ENCODE measurements at places on chromosomes 3 and 15.

DNA sequence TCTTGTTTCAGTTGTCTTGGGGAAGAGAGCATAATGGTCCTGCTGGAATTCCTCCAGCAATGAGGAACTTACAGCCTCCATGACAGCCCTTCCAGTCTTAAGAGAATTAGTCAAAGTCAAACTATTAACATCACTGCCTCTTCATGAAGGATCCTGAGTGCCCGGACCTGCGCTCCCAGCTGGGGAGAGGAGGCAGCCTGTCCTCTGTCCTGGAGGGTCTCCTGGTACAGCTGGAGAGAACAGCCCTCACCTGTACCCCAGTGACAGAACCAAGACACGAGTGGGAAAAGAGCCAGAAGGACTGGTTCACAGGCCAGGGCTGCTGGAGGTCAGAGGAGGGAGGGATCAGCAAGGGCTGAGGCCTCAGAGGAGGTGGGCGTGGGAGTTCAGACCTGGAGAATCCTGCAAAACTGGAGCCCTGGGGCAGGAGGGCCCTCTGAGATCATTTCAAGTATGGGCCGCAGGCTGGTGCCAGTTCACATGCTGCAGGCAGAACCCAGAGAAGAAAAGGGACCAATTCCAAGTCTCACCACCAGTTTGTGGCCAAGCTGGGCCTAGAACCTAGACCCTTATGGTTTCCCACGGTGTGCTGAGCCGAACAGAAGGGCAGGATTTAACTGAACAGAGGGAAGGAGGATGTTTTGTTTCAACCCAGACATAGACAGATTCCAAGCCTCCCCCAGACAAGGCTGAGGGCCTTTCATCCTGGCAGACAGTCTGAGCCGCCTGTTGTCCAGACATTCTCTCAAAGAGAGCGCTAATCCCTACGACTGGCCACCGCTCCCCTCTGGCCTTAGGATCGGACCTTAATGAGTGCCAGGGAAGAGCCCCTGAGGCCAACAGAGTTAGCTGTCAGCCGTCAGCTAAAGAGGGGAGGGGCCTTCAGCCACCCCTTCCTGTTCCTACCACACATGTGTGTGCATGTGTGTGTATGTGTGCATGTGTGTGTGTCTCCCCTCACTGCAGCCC lies 18.2 kb downstream of the LOXL1 start:
- no peak for DNase-seq

DNA sequence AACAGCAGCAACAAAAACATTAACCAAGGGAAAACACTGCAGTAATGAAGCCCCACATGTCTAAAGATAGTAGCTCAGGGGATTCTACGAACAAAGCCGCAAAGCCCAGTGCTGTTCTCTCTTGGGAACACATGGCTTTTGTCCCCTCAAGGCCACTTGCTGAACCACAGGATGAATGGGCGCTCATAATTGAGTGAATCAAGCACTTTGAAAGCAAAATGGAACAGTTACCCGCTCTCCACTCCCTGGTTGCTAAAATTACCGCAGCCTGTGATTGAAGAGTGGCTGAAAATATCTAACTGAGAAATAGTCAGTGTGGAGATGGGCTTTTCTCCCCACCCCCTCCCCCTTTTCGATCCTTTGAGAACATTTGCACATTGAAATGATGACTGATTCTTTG lies 39.6 kb downstream of the RASGRF1 start:
- no peak for DNase-seq

DNA sequence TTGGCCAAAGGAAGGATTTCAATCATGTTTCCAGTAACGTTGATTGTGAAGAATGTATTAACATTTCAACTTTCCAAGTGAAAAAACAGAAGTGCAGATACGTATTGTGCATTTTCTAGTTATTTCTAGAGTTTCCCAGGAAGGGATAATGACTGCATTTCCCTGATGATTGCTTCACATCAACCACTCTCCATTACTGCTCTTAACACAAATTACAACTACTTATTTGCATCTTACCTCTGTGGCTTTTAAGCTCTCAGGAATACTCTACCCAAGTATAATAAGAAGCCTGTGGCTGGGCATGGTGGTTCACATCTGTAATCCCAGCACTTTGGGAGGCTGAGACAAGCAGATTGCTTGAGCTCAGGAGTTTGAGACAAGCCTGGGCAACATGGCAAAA lies 582.5 kb downstream of the ZNF385D start:
- no peak for DNase-seq

DNA sequence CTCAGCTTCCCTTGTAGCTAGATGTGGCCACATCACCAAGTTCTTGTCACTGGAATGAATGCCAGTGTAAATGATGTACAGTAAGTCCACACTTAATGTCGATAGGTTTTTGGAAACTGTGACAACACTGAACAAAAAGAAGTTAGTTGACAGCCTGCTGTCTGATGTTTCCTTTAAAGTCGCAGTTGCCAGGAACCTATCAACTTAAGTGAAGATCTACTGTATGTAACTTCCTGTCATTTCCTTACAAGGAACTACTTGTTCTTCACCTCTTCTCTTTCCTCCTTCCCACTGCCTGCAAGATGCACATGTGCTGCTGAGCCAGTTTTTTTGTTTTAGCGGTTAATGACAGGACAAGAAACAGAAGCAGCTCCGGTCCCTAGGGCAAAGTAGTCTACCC lies 44.6 kb downstream of the HDGFL3 start:
- no peak for DNase-seq

DNA sequence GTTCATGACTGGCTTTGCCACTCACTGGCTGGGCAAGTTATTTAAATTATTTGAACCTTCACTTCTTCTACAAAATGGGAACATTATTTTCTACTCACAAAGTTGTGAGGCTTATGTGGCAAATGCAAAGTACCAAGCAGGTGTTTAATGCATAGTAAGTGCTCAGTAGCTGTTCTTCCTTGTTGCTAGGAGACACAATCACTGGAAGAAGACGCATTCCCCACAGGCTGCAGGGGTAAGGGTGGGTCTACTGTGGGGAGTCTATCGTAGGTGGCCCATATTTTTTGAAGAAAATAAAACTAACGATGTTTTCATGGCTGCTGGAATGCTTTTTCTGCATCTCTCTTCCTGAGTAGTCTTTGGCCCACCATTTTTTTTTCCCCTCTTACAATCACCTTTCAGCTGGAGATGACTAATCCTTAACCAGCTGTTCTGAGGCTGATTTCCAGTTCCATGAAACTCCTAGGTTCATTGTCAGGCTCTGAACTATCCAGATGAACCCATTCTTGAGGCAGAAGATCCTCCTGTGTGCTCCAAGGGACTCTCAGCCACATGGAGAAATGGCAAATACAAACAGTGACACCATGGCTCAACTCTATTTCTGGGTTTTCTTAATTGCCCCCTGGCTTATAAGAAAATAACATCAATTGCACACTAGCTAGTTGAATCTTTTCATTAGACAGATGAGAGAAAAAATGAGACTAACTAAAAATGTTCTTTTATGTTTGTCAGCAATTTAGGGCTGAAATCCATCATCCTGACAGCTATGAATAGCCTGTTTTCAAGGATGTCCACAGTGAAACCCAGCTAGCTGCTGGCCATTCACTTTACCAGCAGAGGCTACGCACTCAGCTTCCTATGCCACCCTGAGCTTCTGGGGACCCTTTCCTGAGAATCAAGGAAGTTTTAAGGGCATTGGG lies 108.3 kb upstream of the ETV5 start:
- no peak for DNase-seq

- DNase-seq: no peak
Measured at GRCh38 chr15:80536716-80537115, 132.5 kb downstream of the ARNT2 start.

- no peak for DNase-seq
Measured at GRCh38 chr3:13115991-13116390, 42.8 kb upstream of the IQSEC1 start.

DNA sequence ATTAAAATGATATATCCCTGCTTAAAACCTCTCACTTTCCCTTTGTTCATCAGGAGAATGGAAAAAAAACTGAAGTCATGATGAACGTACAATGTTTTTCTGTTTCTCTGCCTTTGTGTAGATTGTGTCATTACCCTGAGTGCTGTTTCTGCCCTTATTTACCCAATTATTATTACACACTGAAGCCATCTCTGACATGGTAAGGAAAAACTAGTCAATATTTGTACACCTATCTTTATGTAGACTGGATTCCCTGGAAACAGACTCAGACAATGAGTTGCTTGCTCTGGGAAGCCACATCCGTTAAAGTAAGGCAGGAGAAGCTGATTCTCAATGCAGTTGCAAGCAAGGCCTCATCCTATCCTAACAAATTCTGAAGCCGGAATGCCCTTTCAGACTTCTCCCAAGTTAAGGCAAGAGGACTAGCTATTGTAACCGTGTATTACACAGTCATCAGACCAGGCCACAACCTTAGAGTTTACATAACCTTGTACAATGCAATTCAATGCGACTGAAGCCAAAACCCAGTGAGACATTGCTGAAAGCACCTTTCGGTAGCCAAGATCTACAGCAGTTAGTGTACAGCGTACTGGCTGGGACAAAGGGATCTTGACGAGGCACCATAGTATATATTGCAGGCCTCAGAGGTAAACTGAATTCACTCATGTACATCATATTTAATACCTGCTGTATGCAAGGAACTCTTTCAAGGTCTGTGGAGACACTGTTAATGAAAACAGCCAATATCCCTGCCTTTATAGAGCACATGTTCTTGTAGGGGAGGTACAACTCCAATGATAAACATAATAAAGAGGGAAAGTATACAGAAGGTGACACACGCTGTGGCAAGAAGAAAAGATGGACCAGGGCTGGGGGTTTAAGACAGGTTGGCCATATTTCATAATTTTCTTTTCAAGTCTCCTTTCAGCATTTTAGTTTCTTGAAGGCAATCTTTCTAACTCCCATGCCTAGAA lies 1040.8 kb upstream of the SEMA6D start:
- no peak for DNase-seq

DNA sequence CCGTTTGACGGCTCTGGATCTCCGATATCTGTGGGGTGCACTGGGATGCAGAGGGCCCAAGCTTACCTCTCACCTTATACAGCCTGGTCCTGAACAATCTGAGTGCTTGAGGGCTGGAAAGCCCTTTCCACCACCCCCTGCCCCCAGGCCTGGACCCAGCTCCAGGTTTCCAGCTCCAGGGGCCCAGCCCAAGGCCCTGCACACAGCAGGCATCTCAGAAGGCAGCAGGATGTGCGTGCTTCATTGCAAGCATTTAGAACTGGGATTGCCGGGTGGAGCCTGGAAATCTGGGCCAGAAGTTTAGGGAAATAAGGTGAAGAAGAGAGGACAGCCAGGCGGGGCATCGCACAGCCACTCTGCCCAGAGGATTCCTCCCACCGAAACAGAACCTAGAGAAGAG lies 25.6 kb downstream of the CCDC33 start:
- DNase-seq: no peak

DNA sequence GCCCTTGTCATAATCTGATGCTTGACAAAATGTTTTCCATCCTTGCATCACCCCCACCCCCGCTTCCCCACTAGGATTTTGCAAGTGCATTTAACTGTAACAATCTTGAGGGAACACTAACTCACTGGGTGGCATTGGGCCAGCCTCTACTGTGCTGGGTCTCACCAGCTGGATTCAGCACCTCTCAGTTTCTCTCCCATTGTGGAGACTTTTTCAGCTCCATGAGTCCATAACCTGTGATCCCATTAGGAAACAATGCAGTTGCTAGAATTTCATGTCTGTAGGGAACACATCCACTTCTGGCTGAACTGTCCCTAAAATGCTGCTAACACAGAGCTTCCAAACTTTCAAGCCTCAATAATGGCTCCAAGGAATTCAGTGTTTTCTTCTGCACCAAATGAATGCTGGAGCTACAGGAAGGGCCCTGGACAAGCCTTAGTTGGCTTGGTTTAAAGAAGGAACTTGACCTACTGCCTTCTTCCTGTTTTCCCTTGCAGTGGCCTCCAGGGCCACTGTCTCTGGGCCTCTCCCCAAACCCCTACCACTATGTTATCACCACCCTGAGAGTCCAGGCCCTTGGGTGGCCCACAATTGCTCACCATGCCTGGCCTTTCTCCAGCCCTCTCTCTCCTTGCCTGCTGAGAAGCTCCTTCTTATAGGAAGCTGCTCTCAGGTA lies 15.6 kb downstream of the CYP19A1 start:
- no peak for DNase-seq

DNA sequence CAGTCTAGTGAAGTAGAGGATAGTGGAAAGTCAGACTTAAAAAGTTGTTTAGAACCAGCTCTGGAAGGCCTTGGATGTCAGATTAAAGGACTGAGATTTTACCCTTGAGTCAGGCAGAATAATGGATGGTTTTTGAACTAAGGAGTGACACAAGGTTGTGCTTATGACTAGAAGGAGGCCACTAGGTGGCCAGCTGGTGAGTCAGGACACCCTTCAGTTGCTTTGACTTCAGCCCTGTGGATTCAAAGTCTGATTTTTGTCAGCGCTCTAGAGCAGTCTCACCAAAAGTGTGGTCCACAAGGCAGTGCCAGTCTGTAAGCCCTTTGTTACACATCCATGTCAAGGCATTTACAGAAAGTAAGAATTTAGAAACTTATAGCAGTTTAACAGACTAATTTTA lies 3.8 kb upstream of the GABPB1 start:
- peak; percentile 45 for DNase-seq

GRCh38 chr3:194163697-194164096 lies 27.7 kb downstream of the HES1 start:
- no peak for DNase-seq

- DNase-seq: no peak
Measured at GRCh38 chr3:23389089-23389488, 186.0 kb downstream of the UBE2E2 start.

- DNase-seq: no peak
Measured at GRCh38 chr3:48125013-48125705, 63.1 kb downstream of the CDC25A start.

GRCh38 chr3:167346171-167346570 lies 33.9 kb downstream of the ZBBX start:
- no peak for DNase-seq

- DNase-seq: no peak
Measured at GRCh38 chr3:126518779-126519177, 1.2 kb upstream of the UROC1 start.

DNA sequence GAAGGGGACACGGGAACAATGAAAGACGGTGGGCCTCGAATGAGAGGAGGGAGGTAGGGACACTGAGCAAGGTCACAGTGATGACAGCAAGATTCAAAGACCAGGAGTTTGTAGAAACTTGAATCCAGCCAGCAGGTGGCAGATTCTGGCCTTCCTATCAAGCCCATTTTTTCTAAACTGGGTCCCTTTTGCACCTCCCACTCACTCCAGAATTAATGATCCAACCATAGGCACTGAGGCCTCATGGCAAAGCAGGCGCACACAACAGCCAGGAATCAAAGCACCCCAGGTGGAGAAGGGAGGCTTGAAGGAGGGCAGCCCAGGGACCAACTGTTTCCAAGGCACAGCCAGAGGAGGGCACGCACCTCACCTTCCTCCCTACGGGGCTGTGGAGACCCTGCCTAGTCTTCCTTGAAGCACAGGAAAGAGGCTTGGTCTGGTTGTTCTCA lies 90.2 kb downstream of the ANP32A start:
- no peak for DNase-seq

- peak; percentile 55 for DNase-seq
Measured at GRCh38 chr3:38039899-38040261, 872 bp downstream of the DLEC1 start.

- no peak for DNase-seq
Measured at GRCh38 chr3:142543307-142543706, 35.2 kb downstream of the ATR start.

GRCh38 chr15:80317389-80318182 lies 65.6 kb upstream of the CTXND1 start:
- no peak for DNase-seq
